Activated CD4-positive, CD25-positive, alpha-beta regulatory T cell treated with anti-CD3 and anti-CD28 coated beads, Interleukin-2, amount 50 U/mL, for 16 hours (primary cell): ENCODE measurements at places on chromosomes 4 and X.

GRCh38 chr4:164876700-164877324 lies at the start of gene APELA:
TSS of gene APELA (plus strand) at chr4:164877178. CDS start at chr4:164877332, 154 bp downstream.
- DNase-seq = no peak

DNA sequence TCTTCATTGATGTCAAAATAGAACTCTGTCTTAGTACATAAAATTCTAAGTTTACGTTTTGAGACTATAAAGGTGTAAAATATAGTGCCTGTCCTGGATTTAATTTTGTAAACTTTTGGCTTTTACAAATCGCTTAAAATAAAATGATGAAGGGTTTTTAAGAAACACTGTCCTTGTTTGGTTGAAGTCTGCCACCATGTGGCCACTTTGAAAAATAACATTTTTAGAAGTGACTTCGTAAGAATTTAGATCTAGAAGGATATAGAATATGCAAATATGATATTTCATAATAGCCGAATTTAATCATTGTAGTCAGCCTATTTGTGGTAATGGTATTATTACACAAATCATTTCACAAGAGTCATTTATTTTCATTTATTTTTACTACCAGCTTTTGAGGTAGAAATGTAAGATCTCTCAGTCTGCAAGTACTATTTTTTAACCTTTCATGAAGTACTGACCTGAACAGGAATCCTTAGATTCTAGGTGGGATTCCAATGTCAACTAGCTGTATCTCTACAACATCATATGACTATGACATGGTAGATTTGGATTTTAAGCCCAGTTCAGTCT lies 31.0 kb upstream of the FAT4 start:
- no peak for DNase-seq

- DNase-seq = no peak
Measured at GRCh38 chr4:8781641-8782040, 90.0 kb downstream of the HMX1 start.

- DNase-seq = no peak
Measured at GRCh38 chr4:137794764-137795254, 262.5 kb upstream of the PCDH18 start.
